K562 (cell line): ENCODE measurements at places on chromosomes 1 and 21.
A peak's percentile ranks its signal among the peaks of the same experiment; 100 is the strongest.

DNA sequence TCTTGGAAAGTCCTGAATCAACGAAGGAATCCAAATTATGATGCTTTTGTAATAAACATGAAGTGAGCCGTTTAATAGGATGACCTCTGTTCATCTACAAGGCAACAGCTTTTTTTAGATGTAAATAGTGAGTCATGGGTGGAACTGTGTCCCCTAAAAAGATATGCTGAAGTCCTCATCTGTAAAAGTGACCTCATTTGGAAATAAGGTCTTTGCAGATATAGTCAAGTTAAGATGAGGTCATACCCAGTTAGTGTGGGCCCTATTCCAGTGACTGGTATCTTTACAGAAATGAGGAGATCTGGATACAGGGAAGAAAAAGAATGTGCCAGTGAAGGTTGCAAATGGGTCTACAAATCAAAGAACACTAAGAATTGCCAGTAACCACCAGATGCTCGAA, 1287.3 kb upstream of the ADGRL4 start:
- no peak for DNase-seq

DNA sequence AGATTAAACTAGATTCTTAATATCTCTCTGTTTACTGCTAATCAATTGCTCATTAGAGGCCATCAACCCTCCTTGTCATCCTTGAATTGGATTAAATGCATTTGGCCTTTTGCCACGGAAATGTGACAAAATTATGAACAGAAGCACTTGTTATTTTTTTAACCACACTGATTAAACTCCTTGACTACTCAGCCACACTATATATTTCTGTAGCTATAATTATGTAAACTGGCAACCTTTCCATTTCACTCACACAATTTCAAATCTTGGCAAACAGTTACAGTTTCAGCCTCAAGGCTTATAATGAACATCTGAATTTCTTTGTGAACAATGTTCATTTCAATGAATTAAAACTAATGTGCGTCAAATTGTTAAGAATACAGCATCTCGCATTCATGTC, 10.1 kb downstream of the ADAMTS5 start:
- DNase-seq: no peak

DNA sequence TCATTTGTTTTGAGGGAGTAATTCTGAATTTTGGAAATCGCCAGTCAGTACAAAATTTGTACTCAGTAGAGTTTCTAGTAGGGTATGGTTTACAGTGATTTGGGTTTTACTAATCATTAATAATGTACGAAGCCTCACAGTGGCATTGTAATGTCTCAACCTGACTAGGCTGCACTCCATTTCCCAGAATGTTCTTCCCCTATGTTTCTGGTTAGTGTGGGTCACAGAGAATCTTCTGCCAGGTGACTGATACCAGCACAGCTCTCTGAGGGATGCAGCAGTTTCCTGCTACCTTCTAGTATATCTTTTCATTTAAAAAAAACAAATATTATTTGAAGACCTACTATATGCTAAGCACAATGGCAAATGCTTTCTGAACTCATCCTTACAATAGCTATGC, 112.9 kb downstream of the PTPN14 start:
- no peak for DNase-seq

- DNase-seq: peak; percentile 40
These were observed 14.0 kb upstream of the TBX15 start for GRCh38 chr1:119002028-119002686.

- DNase-seq: no peak
These were observed 631.9 kb upstream of the PKN2 start for GRCh38 chr1:88052167-88052566.

DNA sequence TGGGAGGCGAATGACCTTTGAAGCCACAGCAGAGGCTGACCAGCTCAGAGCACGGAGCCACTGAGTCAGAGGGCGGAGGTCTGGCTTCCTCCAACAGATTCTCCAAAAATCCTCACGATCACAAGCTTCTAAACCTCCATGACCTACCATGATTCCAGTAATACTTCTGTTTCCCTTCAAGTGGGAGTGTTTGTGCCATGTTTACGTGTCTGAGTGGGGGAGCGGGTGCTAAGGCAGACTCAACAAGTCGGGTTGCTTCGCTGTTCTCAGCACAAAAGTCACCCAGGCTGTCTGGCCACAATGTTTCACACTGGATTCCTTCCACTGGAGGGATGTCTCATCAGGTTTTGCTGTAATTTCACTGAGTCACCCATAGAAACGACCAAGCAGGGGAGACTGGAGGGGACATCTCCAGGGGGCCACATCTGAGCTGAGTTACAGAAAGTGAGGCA, 86.2 kb downstream of the SLC66A1 start:
- DNase-seq: no peak

DNA sequence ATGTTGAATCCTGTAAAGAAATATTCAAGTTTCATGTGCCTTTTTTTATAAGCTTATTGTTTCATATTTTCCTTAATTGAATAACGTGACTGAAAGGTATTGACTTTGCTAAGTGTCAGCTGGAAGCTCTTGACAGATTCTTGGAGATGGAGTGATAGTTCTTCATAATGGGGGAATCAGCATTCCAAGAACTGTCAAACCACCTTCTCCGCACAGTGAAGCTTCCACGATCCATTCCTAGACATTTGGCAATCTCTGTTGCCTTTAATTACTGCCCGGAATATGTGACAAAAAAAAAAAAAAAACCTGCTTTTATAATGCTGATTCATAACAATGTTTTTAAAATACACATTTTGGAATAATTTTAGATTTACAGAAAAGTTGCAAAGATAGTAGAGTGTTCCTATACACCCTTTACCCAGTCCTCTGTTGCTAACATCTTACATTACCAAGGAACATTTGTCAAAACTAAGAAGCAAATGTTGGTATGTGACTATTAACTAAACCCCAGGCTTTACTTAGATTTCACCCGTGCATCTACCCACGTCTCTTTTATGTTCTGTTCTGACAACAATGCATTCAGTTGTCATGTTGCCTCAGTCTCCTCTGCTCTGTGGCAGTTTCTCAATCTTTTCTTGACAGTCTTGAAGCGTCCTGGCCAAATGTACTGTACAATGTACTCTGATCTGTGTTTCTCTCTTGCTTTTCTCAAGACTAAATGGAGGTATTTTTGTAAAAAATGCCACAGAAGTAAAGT, 674.1 kb downstream of the SMYD3 start:
- DNase-seq: no peak

DNA sequence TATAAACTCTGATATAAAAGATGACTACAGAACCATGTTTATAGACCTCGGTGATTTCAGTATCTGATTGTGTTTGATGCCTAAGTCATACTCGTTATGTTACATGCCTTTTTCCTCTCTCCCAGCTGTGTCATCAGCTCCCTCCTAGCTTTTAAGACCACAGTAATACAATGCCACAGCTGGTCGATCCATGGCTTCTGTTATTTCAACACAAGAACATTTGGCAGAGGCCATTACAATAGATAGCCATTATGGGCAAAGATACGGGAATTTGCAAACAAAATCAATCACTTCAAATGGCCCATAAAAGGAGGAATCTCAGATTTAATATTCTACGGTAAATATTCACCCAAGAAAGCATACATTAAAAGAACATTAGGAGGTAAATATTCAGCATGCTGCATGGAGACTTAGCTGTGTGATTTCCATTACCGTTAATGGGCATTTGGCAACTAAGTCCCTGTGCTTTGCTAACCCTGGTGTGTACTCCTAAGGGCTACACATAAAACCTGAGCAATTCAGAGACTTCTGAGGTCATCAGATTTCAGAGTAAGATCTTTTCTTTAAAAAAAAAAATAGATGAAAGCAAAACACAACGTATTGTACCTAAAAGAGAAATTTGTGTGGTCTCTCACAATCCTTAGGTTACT, 153.4 kb downstream of the PIGK start:
- no peak for DNase-seq

DNA sequence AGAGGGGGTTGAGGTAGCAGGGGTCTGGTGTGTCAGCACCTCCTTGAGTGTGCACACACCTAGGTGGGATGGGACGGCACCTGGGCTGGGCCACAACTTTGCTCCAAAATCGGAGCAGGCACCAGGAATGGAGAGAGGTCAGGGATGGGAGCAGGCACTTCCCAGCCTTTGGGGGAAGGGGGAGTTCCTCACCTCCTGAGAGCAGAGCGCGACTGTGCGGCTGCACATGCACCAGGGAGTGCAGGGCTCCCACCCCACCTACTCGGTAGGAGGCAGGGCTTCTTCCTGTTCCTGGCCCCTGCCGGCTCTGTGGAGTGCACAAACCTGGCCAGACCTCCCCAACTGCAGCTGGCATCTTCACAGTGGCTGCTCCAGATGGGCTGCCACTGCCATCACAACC, 399.3 kb downstream of the NCAM2 start:
- no peak for DNase-seq

GRCh38 chr1:50705041-50705440, 255.0 kb downstream of the FAF1 start:
- DNase-seq: no peak

DNA sequence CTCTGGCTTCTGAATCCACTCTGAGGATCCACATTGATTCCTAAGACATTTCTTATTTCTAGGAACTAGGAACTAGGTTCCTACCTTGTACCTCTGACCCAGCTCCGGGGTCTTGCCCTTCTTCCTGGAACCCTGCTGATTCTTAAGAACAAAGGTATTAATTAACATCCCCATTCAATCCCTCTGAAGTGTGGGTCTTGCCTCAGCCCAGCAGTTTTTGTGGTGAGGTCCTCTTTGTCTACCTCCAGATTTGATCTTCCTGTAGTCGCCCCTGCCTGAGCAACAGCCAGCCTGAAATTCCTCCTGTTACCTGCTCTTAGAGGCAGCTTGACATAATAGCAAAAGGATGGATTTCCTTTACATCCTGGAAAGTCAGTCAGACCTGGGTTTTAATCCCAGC, 46.7 kb upstream of the CAMK1G start:
- DNase-seq: no peak

DNA sequence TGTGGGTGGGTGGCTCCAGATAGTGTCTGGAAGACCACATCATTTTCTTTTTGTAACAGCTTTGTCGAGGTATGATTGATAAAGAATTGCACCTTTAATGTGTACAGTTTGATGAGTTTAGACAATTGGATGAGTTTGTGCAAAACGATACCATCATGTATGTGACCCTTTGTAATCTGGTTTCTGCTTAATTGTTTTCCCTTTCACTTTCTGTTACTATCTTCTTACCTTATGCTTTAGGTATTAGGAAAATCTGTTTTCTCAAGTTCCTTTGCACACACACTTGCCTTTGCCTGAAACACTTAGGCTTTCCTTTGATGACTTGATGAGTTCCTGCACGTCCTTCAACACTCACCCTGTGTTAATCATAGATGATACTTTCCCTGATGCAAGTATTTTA, 6.8 kb downstream of the OR10Z1 start:
- no peak for DNase-seq

GRCh38 chr1:208374391-208374941, 130.3 kb upstream of the PLXNA2 start:
- DNase-seq: peak; percentile 5

- DNase-seq: no peak
These were observed 67.6 kb downstream of the OLFML2B start for GRCh38 chr1:161956097-161956496.

DNA sequence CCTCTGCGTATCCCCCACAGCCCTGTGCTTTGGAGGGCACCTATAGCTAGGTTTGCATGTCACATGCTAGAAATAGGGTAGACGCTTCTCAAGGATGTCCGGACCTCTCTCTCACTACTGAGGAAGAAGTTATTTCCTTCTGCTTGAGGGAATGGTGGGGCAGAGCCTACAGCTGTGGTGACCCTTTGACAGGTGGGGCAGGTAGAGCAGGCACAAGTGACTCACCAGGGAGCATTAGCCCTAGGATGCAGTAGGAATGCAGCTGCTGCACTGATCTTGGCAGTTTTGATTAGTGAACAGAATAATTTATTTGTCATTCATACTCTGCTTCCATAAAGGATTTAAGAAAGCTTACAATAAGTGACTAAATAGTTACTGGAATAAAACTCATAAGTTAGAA, 129.6 kb upstream of the HOOK1 start:
- DNase-seq: no peak

GRCh38 chr1:202806845-202807450, 1.3 kb downstream of the KDM5B start:
- peak; percentile 67 for DNase-seq

GRCh38 chr1:43742026-43742425, 34.7 kb downstream of the ST3GAL3 start:
- DNase-seq: no peak

DNA sequence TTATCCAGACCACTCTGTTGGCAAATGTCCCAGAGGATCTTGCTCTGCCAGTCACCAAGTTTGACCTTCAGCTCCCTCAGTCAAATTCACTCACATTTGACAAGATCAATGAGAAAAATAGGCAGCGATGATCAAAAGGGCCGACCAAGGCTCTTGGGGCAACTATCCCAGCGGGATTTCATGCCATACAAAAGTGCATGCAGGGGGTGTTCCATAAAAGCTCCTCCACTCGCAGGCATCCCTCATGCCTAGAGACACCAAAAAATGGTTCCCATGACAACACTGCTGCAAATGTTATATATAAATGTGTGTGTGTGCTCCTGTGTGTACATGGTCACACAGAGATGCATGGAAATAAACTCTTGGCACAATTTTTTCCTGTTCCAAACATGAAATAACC, 16.2 kb upstream of the EIF4G3 start:
- DNase-seq: no peak

DNA sequence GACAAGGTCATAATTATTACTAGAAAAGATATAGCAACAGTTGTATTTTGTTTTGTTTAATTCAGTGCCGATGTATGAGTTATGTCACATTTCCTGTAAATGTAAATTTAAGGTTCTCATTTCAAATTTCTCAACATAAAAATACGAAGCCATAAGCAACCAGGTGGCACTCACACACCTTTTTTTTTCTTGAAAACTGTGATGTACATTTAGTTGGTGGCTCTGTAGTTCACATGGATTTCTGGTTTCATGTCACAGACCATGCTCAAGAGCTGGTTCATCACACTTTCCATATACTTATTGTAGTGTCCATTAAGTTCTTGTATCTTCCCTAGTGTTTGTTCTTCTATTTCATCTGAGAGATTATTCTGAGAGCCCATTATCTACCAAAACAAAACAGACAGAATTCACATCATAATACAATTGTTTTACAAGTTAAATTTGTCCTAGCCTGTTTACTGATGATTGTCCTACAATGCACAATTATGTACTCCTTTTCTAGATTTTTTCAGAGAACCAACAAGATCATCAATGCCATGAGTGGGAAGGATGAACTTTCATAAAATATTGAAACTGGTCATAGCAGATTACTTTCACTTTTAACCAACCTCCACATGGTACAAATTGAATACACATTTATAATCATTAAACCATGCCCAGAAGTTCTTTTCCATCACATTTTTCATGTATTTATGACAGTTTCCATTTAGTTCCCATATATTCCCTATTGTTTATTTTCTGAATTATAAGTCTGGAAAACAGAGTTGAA, 17.1 kb downstream of the ATP6V1G3 start:
- peak; percentile 33 for DNase-seq

GRCh38 chr1:205920861-205921569, 22.2 kb downstream of the SLC26A9 start:
- DNase-seq: no peak
